NT2/D1 (cell line): ENCODE measurements at places on chromosomes 13 and 19.

- DNase-seq = no peak
These were observed 578.5 kb upstream of the PCDH20 start for GRCh38 chr13:61994174-61994573.

GRCh38 chr13:81488021-81488420 lies 1147.1 kb upstream of the SPRY2 start:
- DNase-seq = no peak

DNA sequence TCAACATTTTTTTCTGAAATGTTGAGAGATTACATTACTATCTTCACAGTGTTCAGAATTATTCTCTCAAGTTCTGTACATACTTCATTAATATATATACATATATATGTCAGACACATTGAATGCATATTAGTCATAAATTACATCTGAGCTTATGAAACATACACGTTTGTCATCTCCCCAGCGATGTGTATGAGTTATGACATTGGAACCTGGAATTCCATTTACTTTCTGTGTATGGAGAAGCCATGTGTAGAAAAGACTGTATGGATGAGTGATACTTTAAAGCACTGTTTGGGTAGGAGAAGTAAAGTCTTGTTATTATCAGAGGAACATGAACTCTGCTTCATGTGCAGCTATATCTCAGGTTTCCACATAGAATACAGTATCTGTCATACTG lies 167.2 kb downstream of the FGF14 start:
- DNase-seq = no peak

DNA sequence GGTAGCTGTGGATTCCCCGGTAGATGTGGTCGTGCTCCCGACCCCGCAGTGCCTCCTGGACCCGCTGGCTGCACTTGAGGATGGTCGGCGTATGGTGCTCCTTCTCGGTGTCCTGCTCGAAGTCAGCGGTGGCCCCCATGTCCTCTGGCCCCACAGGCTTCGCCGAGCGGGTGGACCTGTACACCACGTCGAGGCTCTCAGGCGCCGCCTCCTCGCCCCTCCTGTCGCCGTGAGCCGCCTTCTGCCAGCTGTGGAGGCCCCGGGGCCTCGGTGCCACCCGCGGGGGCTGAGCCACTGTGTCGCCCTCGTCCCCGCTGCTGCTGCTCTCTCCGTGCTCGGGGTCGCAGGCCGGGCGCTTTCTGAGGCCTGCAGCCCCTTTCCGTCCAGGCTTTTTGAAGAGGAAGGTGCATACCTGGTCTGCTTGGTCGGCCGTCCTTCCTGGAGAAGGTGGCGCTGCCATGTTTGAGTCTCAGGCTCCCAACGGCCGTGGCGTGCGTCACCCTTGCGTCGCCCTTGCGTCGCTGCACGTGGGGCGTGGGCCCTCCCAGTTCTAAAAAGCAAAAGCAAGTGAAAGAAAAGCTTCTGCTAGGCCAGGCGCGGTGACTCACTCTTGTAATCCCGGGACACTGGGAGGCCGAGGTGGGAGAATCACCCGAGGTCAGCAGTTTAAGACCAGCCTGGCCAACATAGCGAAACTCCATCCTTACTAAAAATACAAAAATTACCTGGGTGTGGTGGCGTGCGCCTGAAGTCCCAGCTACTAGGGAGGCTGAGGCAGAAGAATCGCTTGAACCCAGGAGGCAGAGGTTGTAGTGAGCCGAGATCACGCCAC lies at the start of gene RNF113B:
RNF113B (minus strand) TSS at position 493 of the 832 bp plus-strand sequence; CDS start at position 460, 33 bp downstream.
- no peak for DNase-seq

DNA sequence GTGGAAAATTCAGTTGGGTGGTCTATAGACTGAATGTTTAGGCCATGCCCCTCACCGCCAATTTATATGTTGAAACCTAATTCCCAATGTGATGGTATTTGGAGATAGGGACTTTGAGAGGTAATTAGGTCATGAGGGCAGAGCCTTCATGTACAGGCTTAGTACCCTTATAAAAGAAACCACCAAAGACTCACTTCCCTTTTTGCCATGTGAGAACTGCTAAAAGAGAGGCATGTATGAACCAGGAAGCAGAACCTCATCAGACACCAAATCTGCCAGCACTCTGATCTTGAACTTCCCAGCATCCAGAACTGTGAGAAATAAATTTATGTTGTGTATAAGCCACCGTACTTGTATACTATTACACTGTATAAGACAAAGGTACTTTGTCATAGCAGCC lies 40.6 kb downstream of the UQCRFS1 start:
- no peak for DNase-seq

DNA sequence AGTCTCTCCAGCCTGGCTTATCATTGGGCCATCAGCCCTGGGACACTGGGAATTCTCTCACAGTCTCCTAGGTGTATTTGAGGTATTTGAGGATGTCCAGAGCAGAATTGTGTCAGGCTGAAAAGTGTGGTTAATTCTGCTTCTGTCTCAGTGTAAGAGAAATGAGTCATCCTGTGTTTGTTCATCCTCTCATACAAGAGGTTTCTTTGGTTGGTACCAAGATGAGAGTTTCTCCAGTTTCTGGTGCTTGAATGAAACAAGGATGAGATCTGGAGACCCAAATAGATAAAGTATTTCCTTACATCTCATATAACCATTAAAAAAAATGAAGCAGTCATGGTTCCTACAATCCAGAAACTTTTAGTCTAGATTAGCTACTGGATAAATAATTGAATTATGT lies 7.7 kb downstream of the ZNF253 start:
- no peak for DNase-seq

GRCh38 chr13:105940882-105941281 lies 594.6 kb downstream of the EFNB2 start:
- DNase-seq = no peak

DNA sequence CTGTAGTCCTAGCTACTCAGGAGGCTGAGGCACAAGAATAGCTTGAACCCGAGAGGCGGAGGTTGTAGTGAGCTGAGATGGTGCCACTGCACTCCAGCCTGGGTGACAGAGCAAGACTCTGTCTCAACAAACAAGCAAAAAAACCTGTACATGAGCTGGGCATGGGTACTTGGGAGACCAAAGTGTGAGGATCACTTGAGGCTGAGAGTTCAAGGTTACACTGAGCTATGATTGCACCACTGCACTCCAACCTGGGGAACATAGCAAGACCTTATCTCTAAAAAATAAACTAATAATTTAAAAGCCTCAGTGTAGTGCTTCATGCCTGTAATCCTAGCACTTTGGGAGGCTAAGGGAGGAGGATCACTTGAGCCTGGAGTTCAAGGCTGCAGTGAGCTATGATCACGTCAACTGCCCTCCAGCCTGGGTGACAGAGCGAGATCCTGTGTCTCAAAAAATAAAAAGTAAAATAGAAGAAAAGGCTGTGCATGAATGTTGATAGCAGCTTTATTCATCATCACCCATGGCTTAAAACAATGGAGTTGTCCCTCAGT lies 12.3 kb upstream of the DOCK6 start:
- no peak for DNase-seq

DNA sequence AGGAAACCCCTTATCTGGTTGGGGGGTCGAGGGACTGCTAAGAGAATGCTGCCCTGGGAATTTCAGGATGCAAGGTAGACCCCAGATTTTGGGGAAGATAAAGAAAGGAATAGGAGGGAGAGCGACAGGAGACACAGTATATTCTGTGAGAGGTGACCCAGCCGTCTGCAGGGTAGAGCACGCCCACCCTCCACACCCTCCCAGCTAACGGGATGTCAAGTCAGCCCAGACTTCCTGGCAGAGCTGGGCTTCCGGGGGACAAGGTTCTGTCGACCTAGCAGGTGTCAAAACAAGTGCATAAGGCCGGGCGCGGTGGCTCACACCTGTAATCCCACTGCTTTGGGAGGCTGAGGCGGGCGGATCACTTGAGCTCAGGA lies 695 bp upstream of the PRR36 start:
- no peak for DNase-seq

DNA sequence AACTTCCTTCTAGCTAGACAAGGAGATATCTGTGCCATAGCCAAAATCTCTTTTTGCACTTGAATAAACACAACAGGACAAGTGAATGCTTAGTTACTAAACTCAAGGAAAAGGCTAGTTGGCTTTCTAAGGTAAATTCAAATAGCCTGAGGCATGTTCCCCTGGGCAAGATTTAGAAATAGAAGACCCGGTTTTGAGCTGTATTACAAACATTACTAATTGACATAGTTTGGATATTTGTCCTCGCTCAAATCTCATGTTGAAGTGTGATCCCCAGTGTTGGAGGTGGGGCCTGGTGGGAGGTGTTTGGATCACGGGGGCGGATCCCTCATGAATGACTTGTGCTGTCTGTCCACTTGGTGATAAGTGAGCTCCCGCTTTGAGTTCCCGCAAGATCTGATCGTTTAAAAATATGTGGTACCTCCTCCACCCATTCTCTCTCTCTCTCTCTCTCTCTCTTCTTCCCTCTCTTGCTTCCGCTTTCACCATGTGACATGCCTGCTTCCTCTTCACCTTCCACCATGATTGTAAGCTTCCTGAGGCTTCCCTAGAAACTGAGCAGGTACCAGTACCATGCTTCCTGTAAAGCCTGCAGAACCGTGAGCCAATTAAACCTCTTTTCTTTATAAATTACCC lies 3.9 kb upstream of the KBTBD6 start:
- no peak for DNase-seq

- DNase-seq = no peak
These were observed 303.3 kb downstream of the POU4F1 start for GRCh38 chr13:78299832-78300623.

GRCh38 chr13:113929628-113930615 lies 44.0 kb downstream of the C13orf46 start:
- DNase-seq = no peak

DNA sequence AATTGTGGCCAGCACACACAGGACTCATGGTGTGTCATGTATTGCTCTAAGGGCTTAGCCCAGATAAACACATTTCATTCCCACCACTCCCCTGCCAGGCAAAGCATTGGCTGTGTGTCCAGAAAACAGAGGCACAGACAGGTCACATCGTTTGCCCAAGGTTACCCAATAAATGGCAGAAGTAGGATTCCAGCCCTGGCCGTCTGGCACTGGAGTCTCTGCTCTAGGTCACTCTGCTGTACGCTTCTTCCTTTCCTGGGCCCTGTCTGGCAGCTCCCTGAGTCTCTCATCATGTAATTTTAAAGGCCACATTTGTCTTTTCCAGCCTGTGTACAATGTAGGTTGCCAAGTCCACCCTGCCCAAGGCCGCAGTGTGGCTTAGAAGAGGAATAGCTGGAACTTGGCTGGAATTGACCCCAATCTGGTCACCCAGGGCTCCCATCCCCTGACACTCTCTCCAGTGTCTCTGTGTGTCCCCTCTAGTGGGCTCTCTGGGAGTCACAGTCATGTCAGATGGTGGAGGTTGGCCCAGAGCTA lies 264.5 kb upstream of the TSHZ3 start:
- no peak for DNase-seq

- no peak for DNase-seq
These were observed 677 bp downstream of the TGDS start for GRCh38 chr13:94595001-94595949.

DNA sequence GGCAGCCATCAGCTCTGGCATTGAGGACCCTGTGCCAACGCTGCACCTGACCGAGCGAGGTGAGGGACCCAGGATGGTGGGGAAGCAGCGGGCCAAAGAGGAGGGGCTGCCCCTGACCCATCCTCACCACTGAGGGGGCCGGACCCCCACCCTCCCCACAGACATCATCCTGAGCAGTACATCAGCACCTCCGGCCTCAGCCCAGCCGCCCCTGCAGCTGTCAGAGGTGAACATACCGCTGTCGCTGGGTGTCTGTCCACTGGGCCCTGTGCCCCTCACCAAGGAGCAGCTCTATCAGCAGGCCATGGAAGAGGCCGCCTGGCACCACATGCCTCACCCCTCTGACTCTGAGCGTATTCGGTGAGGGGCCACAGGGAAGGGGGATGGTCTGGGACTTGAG lies 7.3 kb downstream of the LENG1 start:
- no peak for DNase-seq

DNA sequence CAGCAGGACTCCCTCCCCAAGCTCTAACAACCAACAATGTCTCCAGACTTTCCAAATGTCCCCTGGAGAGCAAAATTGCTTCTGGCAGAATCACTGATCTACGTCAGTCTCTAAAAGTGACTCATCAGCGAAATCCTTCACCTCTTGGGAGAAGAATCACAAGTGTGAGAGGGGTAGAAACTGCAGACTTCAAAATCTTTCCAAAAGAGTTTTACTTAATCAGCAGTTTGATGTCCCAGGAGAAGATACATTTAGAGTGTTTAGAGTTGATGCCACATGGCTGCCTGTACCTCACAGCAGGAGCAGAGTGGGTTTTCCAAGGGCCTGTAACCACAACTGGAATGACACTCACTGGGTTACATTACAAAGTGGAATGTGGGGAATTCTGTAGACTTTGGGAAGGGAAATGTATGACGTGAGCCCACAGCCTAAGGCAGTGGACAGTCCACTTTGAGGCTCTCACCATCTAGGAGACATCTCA lies 6.2 kb upstream of the CEACAM5 start:
- no peak for DNase-seq

DNA sequence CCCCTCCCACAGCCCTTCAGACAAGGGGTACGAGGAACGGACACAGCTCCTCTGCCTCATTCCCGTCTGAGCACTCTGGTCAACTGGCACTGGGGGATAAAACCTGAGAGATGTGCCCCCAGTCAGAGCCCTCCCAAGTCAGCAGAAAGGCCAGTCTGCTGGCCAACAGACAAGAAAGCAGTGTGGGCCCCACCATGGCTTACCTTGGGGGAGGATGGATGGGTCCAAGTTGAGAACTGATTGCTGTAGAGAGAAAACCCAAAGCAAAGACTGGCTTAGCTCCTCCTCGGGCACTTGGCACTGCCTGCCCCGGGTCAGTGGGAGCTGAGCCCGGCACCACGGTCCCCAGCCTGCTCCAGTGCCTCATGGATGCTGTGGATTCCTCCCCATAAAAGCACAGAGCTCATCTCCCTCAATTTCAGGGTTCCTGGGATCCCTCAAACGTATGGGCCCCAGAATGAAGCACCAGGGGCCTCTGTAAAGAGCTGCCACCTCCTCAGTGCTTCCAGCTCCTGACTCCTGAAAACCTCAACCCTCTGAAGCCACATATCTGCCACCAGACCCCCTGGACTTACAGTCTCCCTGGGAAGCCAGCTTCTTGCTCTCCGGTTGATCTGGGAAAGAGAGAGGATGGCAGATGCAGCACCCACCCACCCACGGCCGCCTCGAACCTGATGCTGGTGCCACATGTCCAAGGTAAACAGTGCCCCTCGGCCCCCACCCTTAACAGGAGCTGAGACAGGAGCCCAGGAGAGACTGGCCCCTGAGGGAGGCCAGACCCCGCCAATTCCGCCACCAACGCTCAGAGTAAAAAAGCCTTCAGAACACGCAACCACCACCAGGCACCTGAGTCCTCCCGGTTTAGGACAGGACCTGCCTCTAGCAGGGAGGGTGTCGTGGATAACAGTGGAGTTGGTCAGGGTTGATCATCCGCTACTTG lies 3.3 kb downstream of the KHSRP start:
- DNase-seq = no peak

DNA sequence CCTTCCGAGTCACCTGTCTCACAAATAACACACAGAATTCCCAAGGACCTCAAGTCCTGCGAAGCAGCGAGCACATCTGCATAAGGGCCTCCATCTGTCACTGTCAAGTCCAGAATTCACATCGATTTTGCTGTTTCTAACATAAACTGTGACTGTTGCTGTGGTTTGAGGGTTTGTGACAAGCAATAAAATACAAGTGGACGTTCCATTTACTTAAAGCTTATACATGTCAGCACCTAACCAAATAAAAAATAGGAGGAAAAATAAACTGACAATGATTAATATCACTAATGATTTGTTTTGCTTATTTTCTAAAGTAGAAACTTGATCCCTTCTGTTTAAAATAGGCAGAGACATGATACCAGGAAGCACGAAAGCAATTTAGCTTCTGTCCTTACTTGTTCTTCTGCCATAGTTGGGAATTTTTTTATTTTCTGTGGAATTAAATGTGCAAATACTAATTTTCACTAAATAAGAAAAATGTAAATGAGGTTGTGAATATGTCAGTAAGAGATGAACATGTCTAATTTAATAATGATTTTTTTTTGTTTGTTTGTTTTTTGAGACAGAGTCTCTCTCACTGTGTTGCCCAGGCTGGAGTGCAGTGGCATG lies 279.1 kb downstream of the FGF9 start:
- DNase-seq = no peak
